ENCODE measurements at places on chromosomes 16 and 17. TPM values are rescaled to one million over a fixed set of nuclear protein-coding genes. Genes with fewer than 3 reads are reported as not detected.

DNA sequence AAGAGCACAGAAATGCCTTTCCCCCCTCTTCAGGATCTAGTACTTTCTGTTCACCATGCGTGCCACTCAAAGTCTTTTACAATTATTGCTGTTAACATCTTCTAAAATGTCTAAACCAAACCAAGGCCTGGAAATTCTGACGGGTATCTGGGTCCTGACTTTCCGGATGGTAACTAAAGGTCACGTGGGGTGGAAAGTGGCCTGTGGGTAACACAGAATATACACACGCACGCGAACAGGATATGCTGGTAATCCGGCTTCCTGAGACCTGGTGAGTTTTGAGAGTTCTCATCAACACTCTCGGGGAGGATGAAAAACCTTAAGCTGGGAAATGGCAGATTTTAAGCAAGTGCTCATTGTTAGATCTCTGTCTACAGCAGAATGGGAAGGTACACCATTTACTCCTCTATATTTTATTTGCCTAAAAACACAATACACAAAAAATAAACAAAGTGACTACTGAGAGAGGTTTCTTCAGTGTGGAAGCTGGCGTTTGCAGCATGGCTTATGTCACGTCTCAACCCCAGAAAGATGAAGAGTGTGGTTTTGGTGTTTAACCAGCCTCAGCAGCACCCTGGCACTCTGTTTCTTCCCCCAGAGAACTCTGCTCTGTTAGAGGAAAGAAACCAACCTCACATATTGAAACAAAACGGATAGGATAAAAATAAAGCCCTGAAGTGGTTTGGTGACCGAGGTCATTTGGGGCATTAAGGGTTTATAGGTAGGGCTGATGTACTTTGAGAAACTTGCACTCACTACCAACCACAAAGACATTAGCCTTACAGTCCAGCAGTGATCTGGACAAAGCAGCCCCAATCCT is 37.3 kb downstream of the SMG6 start:
- H3K27me3 ChIP-seq: no peaks in the 10 kb centered on the region
- no peaks in the 10 kb centered on the region for H3K36me3 ChIP-seq
- no peaks in the 10 kb centered on the region for H3K4me1 ChIP-seq
- no peak overlapping the region for H3K27ac ChIP-seq
- DNase-seq: no peak
- H3K4me3 ChIP-seq: no peak overlapping the region

GRCh38 chr17:57638284-57638683 is 106.8 kb downstream of the CCDC182 start:
- H3K27ac ChIP-seq: no peak overlapping the region
- H3K27me3 ChIP-seq: no peaks in the 10 kb centered on the region

- H3K4me3 ChIP-seq: no peak overlapping the region
- no peaks in the 10 kb centered on the region for H3K27me3 ChIP-seq
- DNase-seq: no peak
- H3K36me3 ChIP-seq: peaks cover 19% of the 10 kb centered on the region
These were observed 44.0 kb downstream of the NLK start for GRCh38 chr17:28086519-28086918.

GRCh38 chr17:21676281-21677111 is 15.8 kb upstream of the KCNJ18 start:
- no peaks in the 10 kb centered on the region for H3K4me1 ChIP-seq
- H3K36me3 ChIP-seq: peaks cover 66% of the 10 kb centered on the region
- H3K4me3 ChIP-seq: no peak overlapping the region
- H3K27ac ChIP-seq: no peak overlapping the region

GRCh38 chr17:10628756-10629155 is 28.4 kb downstream of the MYH3 start:
- no peak overlapping the region for H3K27ac ChIP-seq
- H3K4me3 ChIP-seq: no peak overlapping the region
- no peaks in the 10 kb centered on the region for H3K27me3 ChIP-seq
- peak; percentile 76 for DNase-seq
- peaks cover 12% of the 10 kb centered on the region for H3K36me3 ChIP-seq

DNA sequence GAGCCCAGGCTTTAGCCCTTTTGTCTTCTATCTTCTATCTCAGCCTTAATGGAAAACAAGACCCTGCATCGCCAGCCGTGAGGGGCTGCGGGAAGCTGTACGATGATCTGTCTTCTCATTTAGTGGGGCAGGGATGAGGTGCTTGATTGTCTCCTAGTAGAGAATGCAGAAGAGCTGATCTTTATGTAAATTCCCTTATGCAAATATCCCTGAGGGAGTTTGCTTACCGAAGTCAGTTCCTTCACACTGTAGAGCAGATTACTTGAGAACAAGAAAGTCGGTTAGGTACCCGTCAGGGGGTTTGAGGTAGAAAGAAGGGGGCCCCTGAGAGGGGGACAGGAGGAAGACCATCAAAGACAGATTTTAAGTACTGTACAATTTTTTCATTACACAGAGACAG is 66.2 kb downstream of the IRF8 start:
- no peaks in the 10 kb centered on the region for H3K4me1 ChIP-seq
- no peaks in the 10 kb centered on the region for H3K27me3 ChIP-seq

DNA sequence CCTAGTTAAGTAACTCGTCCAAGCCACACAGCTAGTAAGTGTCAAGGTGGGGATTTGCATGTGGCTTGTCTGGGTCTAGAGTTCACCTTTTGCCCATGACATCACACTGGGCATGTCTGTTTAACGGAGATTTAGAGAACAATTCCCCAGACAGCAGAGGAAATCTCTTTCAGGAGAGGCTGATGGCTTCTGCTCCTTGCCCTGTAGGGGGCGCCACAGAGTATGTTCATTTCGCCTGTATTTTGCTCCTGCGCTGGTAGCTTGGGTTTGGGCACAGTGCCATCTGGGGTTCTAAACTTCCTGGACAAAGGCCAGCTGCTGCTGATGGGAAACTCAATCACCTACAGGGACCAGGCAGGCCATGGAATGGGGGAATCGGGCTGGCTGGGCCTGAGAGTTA is 20.4 kb downstream of the OTOA start:
- DNase-seq: peak; percentile 58
- H3K27me3 ChIP-seq: no peaks in the 10 kb centered on the region
- H3K27ac ChIP-seq: no peak overlapping the region
- no peaks in the 10 kb centered on the region for H3K4me1 ChIP-seq
- no peak overlapping the region for H3K4me3 ChIP-seq
- no peaks in the 10 kb centered on the region for H3K36me3 ChIP-seq

DNA sequence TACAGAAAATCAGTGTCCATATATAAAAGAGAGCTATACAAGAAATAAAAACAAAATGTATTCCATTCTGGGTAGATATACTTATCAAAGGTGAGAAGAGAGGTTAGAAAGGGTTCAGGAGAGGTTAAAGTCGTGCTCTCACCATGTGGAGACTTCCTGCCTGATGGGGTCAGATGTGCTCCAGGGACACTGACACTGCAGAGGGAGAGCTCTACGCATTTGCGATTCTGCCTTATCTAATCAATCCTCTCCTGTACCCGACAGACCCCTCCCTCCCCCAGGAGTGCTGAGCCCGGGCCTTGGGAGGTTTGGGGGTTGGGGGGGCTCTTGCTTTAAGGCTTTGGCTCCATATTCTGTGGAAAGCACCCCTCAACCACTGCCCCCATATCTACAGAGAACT is 16.6 kb upstream of the SLC5A11 start:
- no peaks in the 10 kb centered on the region for H3K4me1 ChIP-seq
- DNase-seq: no peak
- peaks cover 33% of the 10 kb centered on the region for H3K36me3 ChIP-seq
- no peaks in the 10 kb centered on the region for H3K27me3 ChIP-seq

- no peak overlapping the region for H3K27ac ChIP-seq
- DNase-seq: no peak
- H3K27me3 ChIP-seq: no peaks in the 10 kb centered on the region
- no peak overlapping the region for H3K4me3 ChIP-seq
These were observed 15.7 kb downstream of the ADCY7 start for GRCh38 chr16:50282010-50282538.

DNA sequence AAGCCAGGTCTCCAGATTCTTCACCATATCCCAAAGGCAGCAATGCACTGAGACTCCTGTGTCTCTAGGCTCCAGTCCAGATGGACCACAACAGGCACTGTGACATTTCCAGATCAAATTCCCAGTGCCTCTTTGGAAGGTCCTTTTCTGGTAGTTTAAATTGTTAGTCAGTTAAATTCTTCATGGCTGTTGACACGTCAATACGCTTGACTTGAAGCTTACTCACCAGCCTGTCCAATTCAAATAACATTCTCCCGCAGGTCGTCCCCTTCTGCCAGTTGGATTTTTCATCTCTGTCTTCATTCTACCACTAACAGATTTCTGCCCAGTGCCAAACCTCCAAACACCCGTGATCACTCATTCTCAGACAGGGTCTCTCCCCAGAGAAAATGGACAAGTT is 86.7 kb downstream of the SHISA9 start:
- H3K36me3 ChIP-seq: no peaks in the 10 kb centered on the region
- H3K27ac ChIP-seq: no peak overlapping the region
- no peak overlapping the region for H3K4me3 ChIP-seq
- no peaks in the 10 kb centered on the region for H3K4me1 ChIP-seq

DNA sequence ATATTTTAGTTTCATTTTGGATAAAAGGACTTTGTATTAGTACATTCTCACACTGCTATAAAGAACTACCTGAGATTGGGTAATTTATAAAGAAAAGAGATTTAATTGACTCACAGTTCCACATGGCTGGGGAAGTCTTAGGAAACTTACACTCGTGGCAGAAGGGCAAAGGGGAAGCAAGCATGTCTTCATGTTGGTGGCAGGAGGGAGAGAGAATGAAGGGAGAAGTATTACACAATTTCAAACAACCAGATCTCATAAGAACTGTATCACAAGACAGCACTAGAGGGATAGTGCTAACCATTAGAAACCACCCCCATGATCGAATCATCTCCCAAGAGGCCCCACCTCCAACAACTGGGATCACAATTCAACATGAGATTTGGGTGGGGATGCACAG is 142.9 kb downstream of the USP31 start:
- H3K27ac ChIP-seq: no peak overlapping the region
- H3K4me1 ChIP-seq: no peaks in the 10 kb centered on the region
- no peaks in the 10 kb centered on the region for H3K36me3 ChIP-seq
- DNase-seq: no peak

GRCh38 chr16:87551487-87551886 is 50.8 kb upstream of the JPH3 start:
- H3K4me3 ChIP-seq: no peak overlapping the region
- H3K36me3 ChIP-seq: peaks cover 2% of the 10 kb centered on the region
- no peaks in the 10 kb centered on the region for H3K27me3 ChIP-seq
- no peak for DNase-seq
- no peaks in the 10 kb centered on the region for H3K4me1 ChIP-seq
- no peak overlapping the region for H3K27ac ChIP-seq

PRM1 gene
- not detected for total RNA-seq

PRSS27 gene
- total RNA-seq: 5.0 TPM

NME1 gene
- total RNA-seq: 220 TPM

Measured in H9 (cell line).